ENCODE measurements at places on chromosomes 7 and 10.

GRCh38 chr10:4514445-4515108 lies 311.4 kb upstream of the AKR1E2 start:
- DNase-seq: peak; percentile 27

- no peak for DNase-seq
Observed at GRCh38 chr7:18638594-18639452, 143.3 kb downstream of the HDAC9 start.

- no peak for DNase-seq
Observed at GRCh38 chr10:123270221-123270620, 116.0 kb downstream of the BUB3 start.

- DNase-seq: no peak
Observed at GRCh38 chr7:96034940-96035727, 262.8 kb downstream of the DYNC1I1 start.
